ENCODE measurements at places on chromosomes 4 and X. TPM values are rescaled to one million over a fixed set of nuclear protein-coding genes. Genes with fewer than 3 reads are reported as not detected.
A peak's percentile ranks its signal among the peaks of the same experiment; 100 is the strongest.

Gene ANAPC4
- 11.4 TPM for total RNA-seq

Gene ATP10D
- total RNA-seq = 7.7 TPM

Gene FGA
- total RNA-seq = not detected

Gene F8A2
- total RNA-seq = not detected

Gene LINC00632
- 122 TPM for total RNA-seq

Gene KLB
- 0.12 TPM for total RNA-seq

Gene ASB5
- total RNA-seq = 3.1 TPM

Gene KLHL34
- 3.6 TPM for total RNA-seq

Gene SCLT1
- total RNA-seq = 7.7 TPM

Gene DCAF12L2
- 0.10 TPM for total RNA-seq

Gene RADX
- 0.64 TPM for total RNA-seq

Gene MAGEA12
- total RNA-seq = not detected

Gene ETDA
- total RNA-seq = not detected

Gene ODAPH
- not detected for total RNA-seq

DNA sequence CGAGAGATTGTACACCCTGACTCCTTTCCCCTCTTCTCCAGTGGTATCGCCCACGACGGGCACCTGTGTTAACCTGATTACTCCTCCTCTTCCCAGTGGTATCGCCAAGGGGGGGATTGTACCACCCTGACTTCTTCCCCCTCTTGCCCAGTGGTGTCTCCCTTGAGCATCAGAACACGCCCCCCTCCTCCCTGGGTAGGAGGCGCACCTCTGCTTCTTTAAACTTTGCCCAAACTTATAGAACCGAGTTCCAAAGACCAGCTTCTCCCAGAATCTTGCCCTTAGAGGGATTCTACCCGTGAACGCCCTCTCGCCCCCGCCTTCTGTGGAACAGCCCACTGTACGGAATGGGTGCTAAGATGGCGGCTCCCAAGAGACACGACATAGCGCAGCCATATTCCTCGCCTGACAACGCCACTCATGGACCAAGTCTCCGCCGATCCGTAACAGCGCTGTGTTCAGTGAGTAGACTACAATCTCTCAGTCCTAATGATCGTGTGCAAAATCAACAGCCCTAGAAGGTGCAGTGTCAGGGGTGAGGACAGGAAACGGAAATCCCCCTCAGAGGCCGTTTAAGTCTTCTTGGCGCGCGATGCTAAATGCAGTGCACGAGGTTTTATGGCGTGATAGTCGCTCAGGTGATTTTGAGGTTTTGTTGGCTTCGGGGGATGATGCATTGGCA, 4.2 kb upstream of the ZNF157 start:
- peak; percentile 68 for DNase-seq

GRCh38 chr4:145936997-145937901, 1.4 kb downstream of the ZNF827 start:
- DNase-seq = peak; percentile 77

DNA sequence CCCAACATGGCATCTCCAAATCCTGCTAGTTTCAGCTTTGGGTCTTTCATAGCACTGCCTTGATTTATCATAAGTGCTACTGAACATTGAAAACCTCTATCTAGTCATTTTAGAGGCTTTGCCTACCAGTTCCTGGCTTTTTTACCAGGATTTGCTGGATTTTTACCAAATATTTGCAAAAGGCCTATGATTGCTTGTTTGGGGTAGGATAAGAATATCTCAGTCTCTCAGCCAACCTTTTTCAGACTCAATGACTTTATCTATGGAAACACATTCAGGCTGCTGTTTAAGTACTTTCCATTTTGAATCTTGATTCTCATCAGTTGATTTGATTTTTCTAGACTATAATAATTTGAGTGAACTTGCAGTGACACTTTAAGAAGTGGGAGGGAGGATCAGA, 80.1 kb downstream of the NPFFR2 start:
- DNase-seq = no peak

- DNase-seq = no peak
These were observed 31.1 kb downstream of the HERC6 start for GRCh38 chr4:88409789-88410188.

DNA sequence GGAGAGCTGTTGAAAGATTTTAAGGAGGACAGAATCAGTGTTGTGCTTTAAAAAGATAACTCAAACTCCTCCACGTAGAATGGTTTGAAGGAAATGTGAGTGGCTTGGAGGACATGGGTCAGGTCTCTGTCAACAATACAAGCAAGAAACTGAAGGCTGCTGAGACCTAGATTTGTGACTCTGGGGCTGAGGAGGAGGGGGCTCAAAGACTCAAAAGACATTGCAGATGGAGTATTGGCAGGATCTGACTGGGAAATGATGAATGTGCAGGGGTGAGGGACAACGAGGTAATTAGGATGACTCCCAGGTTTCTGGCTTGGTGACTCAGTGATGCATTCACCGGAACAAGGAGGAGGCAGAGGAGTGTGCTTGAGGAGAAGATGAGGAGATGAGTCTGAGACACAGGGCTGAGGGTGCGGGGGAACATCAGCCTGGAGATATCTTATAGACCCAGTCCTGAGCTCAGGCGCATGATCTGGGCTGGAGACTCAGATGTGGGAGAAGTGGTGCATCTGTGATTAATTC, 3.3 kb upstream of the RPS4X start:
- no peak for DNase-seq

GRCh38 chr4:132564920-132565319, 584.2 kb upstream of the PCDH10 start:
- DNase-seq = no peak

GRCh38 chr4:33467291-33467690, 2747.1 kb downstream of the PCDH7 start:
- no peak for DNase-seq

GRCh38 chr4:102598762-102599374, 97.7 kb downstream of the NFKB1 start:
- DNase-seq = no peak

- no peak for DNase-seq
These were observed 19.1 kb downstream of the HPGD start for GRCh38 chr4:174503079-174503715.

DNA sequence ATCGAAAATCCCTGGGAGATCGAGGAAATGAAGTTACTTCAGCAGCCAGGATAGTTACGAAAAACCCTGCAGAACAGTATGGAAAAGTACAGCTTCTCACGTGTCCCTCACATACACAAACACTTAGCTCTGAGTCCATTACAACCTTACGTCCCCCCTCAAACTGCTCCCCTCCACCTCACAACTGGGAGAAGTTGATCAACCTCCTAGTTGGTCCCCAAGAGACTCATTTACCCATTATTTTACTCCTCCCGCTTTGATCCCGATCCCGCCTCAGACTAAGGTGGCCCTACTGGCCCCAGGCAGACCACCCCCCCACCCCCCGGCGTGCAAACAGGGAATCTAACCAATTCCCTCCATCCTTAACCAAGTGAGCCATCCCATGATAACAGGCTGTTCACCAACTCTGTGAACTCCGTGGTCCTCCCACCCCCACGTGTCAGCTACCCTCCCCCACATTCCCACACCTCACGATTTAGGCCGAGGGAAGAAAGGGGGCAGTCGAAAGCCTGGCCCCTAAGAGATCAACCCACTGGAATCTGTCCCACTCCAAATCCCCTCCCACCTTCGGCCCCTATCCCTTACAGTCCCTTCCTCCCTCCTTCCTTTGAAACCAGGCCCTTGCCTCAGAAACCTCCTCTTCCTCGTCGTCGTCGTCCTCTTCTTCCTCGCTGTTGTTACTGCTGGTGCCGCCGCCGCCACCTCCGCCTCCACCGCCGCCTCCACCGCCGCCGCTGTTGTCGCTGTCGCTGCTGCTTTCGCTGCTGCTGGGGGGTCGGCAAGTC, 755 bp downstream of the ANKRD17 start:
- peak; percentile 29 for DNase-seq

DNA sequence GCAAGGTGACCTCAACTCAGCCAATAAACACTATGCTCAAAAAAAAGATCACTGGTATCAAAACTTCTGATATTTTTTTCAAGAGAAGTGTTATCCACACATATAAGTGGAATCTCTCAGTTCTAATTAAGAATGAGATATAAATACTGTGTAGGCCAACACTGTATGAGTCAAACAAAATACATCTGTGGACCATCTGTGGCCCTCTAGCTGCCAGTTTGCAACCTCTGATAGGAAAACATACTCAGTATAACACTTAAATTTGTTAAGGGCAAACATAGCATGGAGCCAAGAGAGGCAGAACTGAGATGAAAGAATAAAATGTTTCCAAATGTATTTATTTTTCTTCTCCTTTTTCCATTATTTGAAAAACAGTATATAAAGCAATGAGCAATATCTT, 377.3 kb downstream of the ARAP2 start:
- DNase-seq = no peak

- no peak for DNase-seq
These were observed 22.7 kb upstream of the TMPRSS11F start for GRCh38 chr4:68152411-68152810.

GRCh38 chrX:109472939-109473735, 8.7 kb downstream of the GUCY2F start:
- no peak for DNase-seq

- DNase-seq = no peak
These were observed 2.0 kb upstream of the ARX start for GRCh38 chrX:25017667-25018247.

DNA sequence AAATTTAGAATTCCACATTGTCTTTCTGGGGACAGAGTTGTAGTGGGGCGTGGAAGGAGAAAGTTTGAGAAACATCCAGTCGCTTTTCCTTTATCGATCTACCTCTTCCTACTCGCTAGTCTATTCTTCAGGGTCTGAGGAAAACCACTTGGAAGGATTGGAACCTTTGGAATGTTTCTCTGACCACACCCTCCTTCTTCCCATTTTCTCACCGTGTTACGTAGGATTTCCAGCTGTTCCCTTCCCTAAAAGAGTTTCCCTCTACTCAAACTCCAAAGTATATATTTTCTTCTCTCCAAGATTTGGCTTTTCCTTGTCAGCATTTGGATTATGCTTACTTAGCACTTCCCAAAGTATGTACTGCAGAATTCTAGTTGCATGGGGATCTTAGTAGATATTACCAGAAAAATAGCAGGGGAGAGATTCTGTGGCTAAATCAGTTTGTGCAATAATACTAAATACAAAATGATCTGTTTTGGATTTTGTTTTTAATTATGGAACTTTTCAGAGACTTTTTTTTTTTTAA, 4.9 kb downstream of the ENPEP start:
- no peak for DNase-seq

- no peak for DNase-seq
These were observed 548.9 kb downstream of the ARAP2 start for GRCh38 chr4:35695421-35695820.

DNA sequence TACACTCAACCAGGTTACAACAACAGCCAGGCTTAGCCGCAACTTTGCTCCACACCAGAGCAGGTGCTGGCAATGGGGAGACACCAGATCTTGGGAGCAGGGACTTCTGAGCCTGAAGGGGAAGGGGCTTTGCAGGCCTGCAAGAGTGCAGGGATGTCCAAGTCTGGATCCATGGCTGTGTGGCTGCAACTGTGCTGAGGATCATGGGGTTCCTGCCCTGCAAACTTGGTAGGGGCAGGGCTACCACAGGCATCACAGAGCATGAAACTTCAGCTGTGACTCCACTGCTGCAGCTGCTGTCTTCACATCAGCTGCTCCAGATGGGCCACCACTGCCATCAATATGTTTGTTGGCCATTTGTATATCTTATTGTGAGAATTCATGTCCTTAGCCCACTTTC, 340.4 kb downstream of the FSTL5 start:
- no peak for DNase-seq

DNA sequence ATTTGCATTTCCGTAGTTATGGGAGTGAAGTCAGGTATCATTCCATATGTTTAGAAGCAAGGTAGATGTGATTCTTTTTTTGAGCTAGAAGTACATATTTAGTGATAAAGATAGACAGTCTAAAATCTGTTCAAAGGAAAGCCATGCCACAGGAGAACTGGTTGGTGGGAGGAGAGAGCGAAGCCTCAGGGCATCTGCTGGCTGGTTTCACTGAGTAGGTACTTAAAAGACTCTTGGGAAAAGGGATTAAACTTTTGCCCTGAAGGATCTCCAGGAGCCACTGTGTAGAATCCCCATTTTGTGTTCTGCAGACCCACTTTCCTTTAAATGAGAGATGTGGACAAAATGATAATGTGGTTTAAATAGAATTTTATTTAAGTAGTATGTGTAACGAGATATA, 89.6 kb downstream of the SHROOM2 start:
- no peak for DNase-seq

- DNase-seq = no peak
These were observed 92.2 kb downstream of the MID1IP1 start for GRCh38 chrX:38893441-38893840.

GRCh38 chrX:42996861-42997260, 218.9 kb upstream of the PPP1R2C start:
- no peak for DNase-seq

- DNase-seq = no peak
These were observed 4.0 kb upstream of the CCNG2 start for GRCh38 chr4:77153006-77153405.

DNA sequence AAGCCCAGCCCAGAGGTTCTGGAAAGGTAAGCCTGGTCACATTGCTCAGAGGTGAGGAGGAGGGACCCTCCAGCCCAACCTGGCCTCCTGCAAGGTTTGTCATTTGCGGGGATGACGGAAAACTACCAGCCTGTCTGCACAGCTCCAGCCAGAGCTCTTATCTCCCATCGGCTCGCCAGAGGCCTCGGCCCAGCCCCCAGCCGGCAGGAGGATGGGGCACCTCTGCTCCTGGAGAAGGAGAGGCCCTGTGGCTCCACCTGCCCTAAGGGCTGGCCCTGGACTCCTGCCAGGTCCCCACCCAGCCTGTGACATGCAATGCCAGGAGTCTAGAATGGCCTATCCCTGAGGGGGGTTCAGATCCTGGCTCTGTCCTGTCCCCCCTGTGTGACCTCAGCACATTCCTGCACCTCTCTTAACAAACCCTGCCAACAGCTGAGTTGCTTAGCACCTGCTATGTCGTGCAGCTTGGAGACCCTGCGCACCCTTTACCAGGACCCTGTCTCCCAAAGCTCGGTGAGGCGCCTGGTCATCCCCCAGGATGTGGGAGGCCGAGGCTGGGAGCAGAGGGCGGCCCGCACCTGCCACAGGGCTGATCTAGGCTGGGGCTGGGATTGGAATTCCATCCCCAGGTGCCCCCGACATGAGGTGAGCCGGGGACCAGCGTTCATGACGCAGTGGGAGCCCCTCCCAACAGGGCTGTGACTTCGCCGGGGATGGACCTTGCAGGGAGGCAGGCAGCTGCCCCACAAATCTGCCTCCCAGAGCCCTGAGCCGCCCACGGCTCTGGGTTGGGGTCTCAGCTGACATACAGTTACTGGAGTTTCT, 14.4 kb downstream of the ADRA2C start:
- DNase-seq = no peak

GRCh38 chr4:21507439-21507838, 441.1 kb downstream of the KCNIP4 start:
- no peak for DNase-seq
